ENCODE measurements at places on chromosomes 4 and X.
A peak's percentile ranks its signal among the peaks of the same experiment; 100 is the strongest.

- DNase-seq, result no peak
Measured at GRCh38 chr4:76767983-76768382, 130.0 kb downstream of the SOWAHB start.

DNA sequence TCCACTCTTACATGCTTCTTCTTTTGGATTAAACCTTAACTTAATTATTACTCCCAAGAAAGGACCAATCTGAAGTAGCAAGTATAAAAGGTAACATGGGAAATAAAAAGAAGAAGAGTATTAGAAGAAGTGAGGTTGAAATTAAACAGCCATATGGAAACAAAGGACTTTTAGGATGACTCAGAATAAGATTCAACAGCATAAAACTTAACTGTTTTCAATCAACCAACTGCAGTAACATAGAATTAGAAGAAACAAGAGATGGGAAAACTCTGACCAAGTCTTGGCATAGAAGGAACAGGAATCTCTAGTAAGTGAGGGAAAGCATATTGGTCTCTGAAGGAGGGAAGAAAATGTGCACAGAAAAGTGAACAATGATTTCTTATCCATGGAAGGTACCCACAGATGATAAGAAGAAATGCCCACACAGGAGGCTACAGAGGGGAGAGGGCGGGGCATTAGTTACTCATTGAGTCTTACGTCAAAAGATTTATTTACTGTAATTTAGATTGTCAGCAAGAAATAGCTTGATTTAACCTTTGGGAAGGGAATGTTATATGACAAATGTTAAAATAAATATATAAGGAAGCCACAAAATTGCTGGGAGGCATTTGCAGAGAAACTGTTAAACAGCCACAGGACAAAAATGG is 177.3 kb downstream of the BANK1 start:
- DNase-seq, result no peak

DNA sequence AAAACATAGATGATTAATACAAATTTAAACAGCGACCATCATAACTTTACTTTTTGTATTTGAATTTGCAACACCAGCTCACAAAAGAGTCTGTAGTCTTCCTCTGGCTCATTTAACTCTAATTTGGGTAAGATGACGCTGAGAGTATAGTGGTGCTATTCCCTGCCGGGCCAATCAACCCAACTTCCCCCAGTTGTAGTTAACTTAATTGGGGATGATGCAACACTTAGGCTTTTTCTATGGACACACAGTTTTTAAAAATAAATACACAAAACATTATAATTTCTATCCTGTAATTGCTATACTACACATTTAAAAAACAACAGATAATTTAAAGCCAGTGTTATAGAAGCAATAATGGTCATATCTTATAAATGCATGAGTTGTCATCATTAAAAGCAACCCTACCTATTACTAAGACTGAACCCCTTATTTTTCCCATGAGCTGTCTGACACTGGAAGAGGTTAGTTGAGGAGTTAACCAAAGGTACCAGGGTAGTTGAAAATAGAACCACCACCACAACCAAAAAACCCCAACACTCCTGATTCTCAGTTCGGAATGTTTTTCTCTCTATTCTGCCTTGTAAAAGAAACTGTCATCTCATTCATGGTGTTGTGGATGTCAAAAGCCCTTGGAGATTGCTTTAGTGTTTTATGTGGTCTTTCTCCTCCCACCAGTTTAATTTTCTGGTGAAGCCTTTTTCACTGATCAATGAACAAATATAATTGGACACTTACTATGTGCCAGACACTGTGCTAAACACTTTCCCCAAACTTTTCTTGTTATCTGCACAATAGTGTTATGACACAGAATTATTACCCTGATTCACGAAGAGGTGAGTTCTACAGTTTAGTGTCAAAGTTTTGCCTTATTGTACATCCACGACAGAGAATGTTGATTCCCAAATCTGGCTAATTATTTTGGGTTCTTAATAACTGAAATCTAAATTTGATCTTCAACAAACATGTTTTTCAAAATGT is 61.5 kb upstream of the RAPGEF2 start:
- no peak for DNase-seq

DNA sequence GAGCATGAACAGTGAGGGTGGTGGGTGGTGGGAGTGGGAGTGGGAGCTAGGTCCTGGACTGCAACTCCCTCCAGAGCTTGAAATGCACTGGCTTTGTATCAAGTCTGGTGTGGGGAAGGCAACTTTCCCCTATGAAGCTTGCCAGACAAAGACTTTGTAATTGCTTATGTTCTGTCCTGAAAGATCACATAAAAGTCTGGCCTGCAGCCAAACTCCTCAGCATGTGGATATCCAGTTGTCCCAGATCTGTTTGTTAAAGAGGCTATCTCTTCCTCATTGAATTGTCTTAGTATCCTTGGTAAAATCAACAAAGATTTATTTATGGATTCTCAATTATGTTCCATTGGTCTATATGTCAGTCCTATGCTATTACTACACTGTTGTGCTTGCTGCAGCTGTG is 607.9 kb downstream of the GLUD2 start:
- DNase-seq, result no peak

- DNase-seq, result peak; percentile 9
Measured at GRCh38 chr4:4761128-4761982, 98.1 kb upstream of the MSX1 start.

GRCh38 chr4:42716996-42717395 is 60.1 kb upstream of the ATP8A1 start:
- DNase-seq, result no peak

- no peak for DNase-seq
Measured at GRCh38 chr4:52625216-52625615, 33.9 kb downstream of the USP46 start.

- DNase-seq, result no peak
Measured at GRCh38 chr4:33302321-33302720, 2582.2 kb downstream of the PCDH7 start.

- DNase-seq, result peak; percentile 20
Measured at GRCh38 chr4:71293705-71294104, 45.1 kb upstream of the SLC4A4 start.

GRCh38 chr4:1344696-1345095 is 2.3 kb upstream of the UVSSA start:
- no peak for DNase-seq

GRCh38 chr4:150569998-150570535 is 11.9 kb upstream of the MAB21L2 start:
- no peak for DNase-seq

DNA sequence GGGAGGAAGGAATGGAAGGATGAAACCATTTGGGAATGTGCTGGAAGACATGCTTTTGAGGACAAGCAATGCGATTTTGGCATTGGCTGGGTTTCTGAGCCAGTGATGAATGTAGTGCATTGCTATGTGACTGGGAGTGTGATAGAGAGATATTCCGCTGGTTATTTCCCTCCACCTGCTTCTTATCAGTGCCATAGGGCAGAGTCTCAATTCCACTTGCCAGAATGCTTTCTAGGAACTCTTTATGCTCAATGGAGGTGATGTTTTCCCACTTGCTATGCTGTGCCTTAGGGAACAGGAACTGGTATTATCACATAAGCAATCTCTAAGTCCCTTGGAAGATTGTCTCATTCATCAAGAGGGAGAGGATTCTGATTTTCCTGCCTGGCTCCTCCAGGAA is 28.0 kb downstream of the TBL1X start:
- no peak for DNase-seq

- no peak for DNase-seq
Measured at GRCh38 chr4:169565606-169566005, 46.8 kb downstream of the NEK1 start.

DNA sequence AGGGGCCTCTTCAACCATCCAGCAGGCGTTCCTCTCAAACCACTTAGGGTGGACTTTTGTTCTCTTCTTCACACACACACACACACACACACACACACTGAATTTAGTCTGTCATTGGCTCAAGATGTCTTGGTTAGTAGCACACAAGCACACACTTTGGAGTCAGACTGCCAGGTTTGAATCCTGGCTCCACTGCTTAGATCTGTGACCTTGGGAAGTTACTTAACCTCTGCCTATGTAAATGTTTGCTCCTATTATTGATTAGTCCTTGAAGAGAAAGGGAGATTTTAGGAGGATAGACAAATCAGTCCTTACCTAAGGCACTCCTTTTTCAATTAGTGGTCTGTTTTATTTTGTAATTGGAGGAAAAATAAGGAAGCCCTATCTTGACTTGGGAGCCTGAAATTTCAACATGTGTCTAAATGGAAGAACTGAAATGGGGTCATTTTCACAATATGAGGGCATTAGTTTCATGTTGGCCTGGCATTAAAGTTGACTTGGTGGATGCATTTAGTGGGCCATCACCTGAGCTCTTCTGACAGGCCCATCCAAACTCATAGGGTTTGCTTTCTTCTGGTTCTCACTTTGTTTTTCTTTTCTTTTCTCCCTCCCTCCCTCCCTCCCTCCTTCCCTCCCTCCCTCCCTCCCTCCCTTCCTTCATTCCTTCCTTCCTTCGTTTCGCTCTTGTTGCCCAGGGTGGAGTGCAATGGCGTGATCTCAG is 13.3 kb upstream of the TMEM131L start:
- no peak for DNase-seq

GRCh38 chr4:92399032-92399431 is 95.3 kb downstream of the GRID2 start:
- no peak for DNase-seq

DNA sequence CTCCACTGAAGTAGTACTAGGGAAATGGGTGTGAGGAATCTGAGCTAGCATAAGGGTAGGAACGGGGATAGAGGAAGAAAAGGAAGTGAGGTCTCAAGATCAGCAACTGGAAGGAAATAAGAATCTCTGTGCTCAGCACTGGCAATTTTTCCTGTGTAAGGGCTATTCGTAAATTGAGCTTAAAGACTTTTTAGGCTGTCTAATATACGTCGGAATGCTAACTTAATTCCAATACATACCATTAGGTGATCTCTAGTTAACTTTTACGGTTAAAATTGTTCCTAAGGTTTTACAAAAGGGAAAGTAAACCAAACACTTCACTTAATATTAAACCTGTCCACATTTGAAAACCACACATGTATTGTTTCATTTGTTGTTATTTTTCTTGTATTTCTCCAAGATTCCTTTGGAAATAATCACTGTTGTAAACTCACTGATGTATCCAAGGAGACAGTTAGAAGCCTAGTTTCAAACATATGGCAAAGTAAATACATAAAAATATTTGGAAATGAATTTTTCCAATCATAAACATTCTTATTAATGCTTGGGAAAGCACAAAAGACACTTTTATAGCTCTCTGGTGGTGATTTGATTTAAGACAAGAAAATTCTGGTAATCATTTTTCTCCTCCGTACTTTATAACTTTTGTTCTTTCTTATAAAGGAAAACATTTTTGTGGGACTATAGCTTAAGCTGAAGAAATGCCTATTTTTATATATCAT is 28.1 kb upstream of the HPGDS start:
- no peak for DNase-seq

DNA sequence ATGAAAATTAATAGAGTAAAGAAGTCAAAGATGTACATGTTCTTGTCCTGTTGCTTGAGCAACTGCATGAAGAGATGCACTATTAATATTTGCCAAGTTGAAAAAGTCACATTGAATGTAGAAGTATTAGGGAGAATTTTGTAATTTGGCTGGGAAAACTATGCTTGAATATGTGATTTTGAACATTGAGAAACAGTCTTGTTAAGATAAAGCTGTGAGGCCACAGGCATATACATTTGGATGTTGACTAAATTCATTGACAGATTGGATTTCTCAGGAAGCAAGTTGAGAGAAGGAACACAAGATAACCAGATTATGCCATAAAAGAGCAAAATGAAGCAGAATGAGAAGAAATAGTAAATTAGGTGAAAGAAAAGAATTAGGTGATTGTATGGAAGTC is 1777.5 kb upstream of the PCDH7 start:
- no peak for DNase-seq

- no peak for DNase-seq
Measured at GRCh38 chrX:72309297-72310071, 3.8 kb upstream of the CITED1 start.

DNA sequence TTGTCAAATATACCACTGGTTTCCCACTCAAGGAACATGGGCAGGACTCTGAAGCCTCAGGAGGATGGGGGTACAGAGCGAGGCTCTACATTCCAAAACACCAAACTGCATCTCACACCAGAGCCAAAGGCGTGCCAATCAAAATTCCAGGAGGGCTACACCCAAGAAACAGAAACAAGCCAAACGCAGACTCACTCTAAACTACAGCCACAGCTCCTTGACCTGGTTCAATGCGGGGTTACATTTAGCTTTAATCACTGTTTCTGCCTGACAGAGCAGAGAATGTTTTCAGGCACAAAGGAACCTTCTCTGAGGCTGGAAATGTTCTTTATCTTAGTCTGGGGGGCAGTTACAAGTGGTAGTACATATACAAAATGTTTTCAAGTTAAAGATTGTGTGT is 2121.5 kb upstream of the AGA start:
- DNase-seq, result no peak

- no peak for DNase-seq
Measured at GRCh38 chrX:112830540-112830939, 10.1 kb downstream of the AMOT start.

- no peak for DNase-seq
Measured at GRCh38 chr4:145341381-145341780, 140.3 kb upstream of the SMAD1 start.

DNA sequence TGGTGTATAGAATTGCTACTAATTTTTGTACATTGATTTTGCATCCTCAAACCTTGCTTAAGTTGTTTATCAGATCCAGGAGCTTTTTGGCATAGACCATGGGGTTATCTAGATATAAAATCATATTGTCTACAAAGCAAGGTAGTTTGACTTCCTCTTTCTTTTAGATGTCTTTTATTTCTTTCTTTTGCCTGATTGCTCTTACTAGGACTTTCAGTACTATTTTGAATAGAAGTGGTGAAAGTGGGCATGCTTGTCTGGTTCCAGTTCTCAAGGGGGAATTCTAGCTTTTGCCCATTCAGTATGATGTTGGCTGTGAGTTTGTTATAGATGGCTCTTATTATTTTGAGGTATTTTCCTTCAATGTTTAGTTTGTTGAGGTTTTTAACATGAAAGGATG is 187.9 kb upstream of the LCORL start:
- DNase-seq, result no peak

DNA sequence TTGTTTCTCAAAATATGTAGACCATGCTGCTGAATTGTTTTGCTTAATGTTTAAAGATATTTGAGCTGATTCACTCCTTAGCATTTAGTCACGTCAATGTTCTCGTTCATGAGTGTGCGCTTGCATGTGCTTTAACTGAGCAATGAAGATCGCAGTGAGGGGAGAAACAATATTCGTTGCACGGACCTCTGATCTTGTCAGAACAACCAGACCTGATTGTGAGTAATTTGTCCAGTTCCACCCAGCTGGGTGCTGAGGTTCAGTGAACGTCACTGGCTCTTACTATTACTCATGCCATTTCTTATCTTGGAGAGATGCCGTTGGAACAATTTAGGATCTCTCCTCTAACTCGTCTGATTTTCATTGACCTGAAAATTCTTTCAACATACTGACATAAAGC is 15.0 kb upstream of the PRKX start:
- no peak for DNase-seq

DNA sequence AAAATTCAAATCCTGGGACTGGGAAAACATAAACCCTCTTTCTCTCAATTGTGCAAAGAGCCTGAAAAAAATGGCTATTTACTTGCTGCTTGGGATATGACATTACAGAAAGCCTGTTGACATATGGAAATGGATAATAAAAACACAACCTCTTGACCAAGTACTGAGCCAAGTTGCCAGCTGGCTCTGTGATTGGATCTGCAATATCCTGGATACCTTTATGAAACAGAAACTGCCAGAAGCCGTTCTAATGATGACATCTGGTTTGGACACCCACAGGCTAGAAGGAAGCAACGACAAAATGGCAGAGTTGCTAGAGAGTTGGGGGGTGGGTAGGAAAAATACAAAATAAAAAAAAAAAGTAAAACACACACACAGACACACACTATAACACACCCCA is 481.4 kb downstream of the FAT4 start:
- DNase-seq, result no peak

- no peak for DNase-seq
Measured at GRCh38 chr4:121353213-121353612, 27.6 kb downstream of the QRFPR start.

Measured in activated CD4-positive, alpha-beta T cell treated with anti-CD3 and anti-CD28 coated beads, Interleukin-2, Interleukin-6, amounts not matched to agents 100 ng/mL and 50 ng/mL, durations not matched to agents 16 hours and 8 hours (primary cell).